ENCODE measurements at places on chromosomes 7 and 10. TPM values are rescaled to one million over a fixed set of nuclear protein-coding genes. Genes with fewer than 3 reads are reported as not detected.
A peak's percentile ranks its signal among the peaks of the same experiment; 100 is the strongest.

HTR7 gene
- 0.14 TPM for total RNA-seq

GRCh38 chr7:75630549-75630948 lies 108.2 kb downstream of the HIP1 start:
- no peak overlapping the region for H3K27ac ChIP-seq
- no peaks in the 10 kb centered on the region for H3K27me3 ChIP-seq
- no peak for DNase-seq

HPSE2 gene
- 0.14 TPM for total RNA-seq

ADCYAP1R1 gene
- total RNA-seq: not detected

- H3K4me1 ChIP-seq: peaks cover under 1% of the 10 kb centered on the region
- no peak for DNase-seq
- no peaks in the 10 kb centered on the region for H3K36me3 ChIP-seq
- H3K27me3 ChIP-seq: no peaks in the 10 kb centered on the region
Measured at GRCh38 chr7:141731476-141732149, 6.5 kb upstream of the SSBP1 start.

GRCh38 chr10:121516093-121516865 lies 82.0 kb downstream of the FGFR2 start:
- H3K4me1 ChIP-seq: no peaks in the 10 kb centered on the region
- H3K27me3 ChIP-seq: no peaks in the 10 kb centered on the region
- no peak overlapping the region for H3K4me3 ChIP-seq
- DNase-seq: no peak
- H3K36me3 ChIP-seq: no peaks in the 10 kb centered on the region
- no peak overlapping the region for H3K27ac ChIP-seq

GRCh38 chr7:7117935-7118586 lies 64.3 kb upstream of the C1GALT1 start:
- no peak overlapping the region for H3K4me3 ChIP-seq
- DNase-seq: no peak
- no peaks in the 10 kb centered on the region for H3K36me3 ChIP-seq
- H3K27ac ChIP-seq: no peak overlapping the region

DNA sequence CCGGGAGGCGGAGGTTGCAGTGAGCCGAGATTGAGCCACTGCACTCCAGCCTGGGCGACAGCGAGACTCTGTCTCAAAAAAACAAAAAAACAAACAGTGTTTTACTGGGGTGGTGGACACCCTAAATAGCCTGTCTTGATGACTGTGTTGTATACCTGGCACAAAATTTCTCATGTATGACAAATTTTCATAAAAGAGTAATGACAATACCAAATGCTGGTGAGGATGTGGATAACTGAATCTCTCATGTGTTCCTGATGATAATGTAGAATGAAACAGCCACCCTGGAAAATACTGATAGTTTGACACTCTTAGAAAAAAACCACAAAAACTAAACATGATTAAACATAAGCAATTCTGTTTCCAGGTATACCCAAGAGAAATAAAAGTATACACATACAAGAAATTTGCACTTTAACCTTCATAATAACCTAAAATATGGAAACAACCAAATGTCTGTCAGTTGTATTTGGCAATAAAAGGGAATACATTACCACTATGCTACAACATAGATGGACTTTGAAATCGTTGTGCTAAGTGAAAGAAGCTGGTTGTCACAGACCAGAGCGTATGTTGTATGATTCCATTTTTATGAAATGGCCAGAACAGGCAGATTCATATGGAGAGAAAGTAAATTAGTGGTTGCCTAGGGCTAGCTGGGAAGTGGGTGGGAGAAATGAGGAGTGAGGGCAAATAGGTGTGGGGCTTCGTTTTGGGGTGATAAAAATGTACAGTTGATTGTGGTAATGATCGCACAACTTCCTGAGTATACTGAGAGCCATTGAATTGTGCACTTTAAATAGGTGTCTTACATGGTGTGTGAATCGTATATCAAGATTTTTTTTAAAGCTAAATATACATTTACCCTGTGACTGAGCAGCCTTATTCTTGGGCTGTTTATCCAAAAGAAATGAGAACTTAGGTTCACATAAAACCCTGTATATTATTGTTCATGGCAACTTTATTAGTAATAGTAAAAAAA lies 12.5 kb downstream of the WDR37 start:
- DNase-seq: no peak
- H3K4me1 ChIP-seq: peaks cover 23% of the 10 kb centered on the region
- no peak overlapping the region for H3K4me3 ChIP-seq
- peaks cover 24% of the 10 kb centered on the region for H3K36me3 ChIP-seq
- no peaks in the 10 kb centered on the region for H3K27me3 ChIP-seq

FOXK1 gene
- total RNA-seq: 42.1 TPM

LDB1 gene
- 115 TPM for total RNA-seq

GRCh38 chr7:30866939-30867338 lies 44.7 kb upstream of the AQP1 start:
- no peak overlapping the region for H3K4me3 ChIP-seq
- H3K27ac ChIP-seq: no peak overlapping the region
- DNase-seq: no peak
- H3K4me1 ChIP-seq: no peaks in the 10 kb centered on the region

DTX2 gene
- total RNA-seq: 34.3 TPM

DNA sequence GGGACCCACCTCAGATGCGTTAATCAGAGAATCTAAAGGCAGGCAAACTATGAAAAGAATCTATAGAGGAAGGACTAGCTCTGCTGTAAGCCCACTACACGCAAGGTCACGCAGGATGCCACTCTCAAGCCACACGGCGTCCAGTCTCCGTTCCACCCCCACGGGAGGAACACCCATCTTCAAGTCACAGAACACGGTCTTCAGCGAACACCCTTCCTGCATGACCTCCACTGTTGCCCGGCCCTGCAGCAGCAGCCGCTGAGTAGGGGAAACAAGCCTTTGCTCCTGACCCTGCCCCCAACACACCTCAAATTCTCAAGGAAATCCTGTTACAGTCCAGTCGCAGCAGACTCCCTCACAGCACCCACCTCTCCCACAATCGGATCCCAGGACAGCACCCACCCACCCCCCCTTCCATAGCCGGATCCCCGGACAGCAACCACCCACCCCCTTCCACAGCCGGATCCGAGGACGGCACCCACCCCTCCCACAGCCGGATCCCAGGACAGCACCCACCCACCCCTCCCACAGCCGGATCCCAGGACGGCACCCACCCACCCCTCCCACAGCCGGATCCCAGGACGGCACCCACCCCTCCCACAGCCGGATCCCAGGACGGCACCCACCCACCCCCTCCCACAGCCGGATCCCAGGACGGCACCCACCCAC lies 133.7 kb downstream of the DIP2C start:
- no peak overlapping the region for H3K27ac ChIP-seq
- no peak for DNase-seq
- no peak overlapping the region for H3K4me3 ChIP-seq
- no peaks in the 10 kb centered on the region for H3K4me1 ChIP-seq
- no peaks in the 10 kb centered on the region for H3K36me3 ChIP-seq

GLI3 gene
- 1.3 TPM for total RNA-seq

- H3K4me3 ChIP-seq: no peak within 1 kb of the TSS
- H3K4me1 ChIP-seq: peaks cover 16% of the 10 kb centered on the region
- DNase-seq: no peak
- no peak within 1 kb of the TSS for H3K27ac ChIP-seq
Measured at GRCh38 chr10:73641328-73642060, at the start of gene MYOZ1. Gene MYOZ1, minus strand, starts transcription at chr10:73641474. Its CDS starts 1,457 bp downstream, at chr10:73640017.

- H3K4me1 ChIP-seq: peaks cover 21% of the 10 kb centered on the region
- H3K36me3 ChIP-seq: peaks cover 4% of the 10 kb centered on the region
- peaks cover 7% of the 10 kb centered on the region for H3K27me3 ChIP-seq
- no peak overlapping the region for H3K4me3 ChIP-seq
- H3K27ac ChIP-seq: no peak overlapping the region
- DNase-seq: no peak
Measured at GRCh38 chr7:24773646-24774045, 16.4 kb upstream of the GSDME start.

DNA sequence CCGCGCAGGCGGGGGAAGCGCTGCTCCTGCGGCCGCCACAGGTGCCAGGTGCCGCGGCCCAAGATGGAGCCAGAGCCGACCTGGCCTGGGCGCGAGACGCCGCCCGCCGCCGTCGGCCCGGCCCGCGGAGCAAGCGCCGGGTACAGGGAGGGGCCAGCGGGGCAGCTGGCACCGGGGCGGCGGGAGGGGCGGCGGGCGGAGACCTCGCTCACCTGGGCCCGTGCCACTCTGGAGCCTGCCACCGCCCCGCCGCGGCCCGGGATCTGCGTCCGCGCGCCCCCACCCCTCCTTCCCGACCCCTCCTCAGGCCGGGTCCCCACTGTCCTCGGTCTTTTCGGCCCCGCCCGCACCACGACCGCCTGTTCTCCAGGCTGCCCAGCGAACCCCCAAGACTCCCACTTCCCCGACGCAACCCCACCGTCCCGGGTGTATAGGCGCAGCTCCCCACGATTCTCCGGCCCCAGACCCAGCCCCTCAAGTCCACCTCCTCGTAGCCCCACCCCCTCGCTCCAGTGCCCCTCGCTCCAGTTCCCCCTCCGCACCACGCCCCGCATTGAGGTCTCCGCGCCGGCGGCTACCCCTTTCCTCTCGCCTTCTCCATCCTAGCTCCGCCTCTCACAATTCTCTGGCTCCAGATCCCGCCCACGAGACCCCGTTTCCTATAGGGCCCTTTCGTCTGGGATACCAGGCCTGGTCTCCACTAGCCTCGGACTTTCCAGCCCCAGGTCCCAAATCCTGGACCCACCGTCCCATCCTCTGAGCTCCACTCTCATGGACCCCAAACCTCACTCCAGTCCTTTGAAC lies at the start of gene GPRIN2:
GPRIN2 (minus strand) TSS at position 144 of the 804 bp plus-strand sequence. CDS start 5,922 bp downstream, outside the sequence.
- DNase-seq: no peak
- H3K4me1 ChIP-seq: peaks cover 3% of the 10 kb centered on the region
- peak within 1 kb of the TSS; percentile 61 for H3K4me3 ChIP-seq
- no peaks in the 10 kb centered on the region for H3K36me3 ChIP-seq

GRCh38 chr7:127973832-127974231 lies 57.4 kb downstream of the LRRC4 start:
- H3K4me3 ChIP-seq: no peak overlapping the region
- no peaks in the 10 kb centered on the region for H3K27me3 ChIP-seq
- no peaks in the 10 kb centered on the region for H3K4me1 ChIP-seq
- H3K27ac ChIP-seq: no peak overlapping the region

PIP4K2A gene
- total RNA-seq: 179 TPM

GSTO2 gene
- 1.4 TPM for total RNA-seq

KAZALD1 gene
- not detected for total RNA-seq

DNA sequence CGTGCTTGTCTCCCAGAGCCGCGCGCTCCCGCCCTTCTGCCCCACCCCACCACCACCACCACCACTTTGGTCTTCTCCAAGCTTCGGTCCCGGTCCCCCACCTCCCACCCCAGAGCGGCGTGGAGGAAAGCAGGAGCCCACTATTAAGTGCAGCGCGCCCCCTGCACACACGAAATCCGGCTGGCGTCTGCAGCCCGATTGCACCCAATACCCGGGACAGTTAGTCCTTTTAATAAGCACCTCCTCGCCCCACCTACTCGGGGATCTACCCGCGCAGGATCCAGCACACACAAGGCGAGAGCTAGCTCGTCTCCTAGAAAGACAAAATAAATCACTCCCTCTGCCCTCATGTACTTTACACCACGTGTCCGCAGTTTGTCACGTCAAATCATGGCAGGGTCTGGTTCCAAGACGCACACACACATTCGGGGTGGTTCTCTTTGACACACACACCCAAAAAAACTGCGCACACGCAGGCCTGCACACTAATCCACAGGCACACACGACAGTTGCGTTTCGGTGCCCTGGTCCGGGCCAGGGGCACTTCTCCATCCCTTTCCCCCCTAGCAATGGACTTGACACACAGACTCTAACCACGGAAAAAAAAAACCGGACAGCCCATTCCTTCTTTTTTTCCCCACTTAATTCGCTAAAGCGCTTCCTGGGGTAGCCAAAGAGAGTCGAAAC lies 1.6 kb downstream of the SFMBT2 start:
- peak overlapping the region; percentile 95 for H3K27ac ChIP-seq
- peak overlapping the region; percentile 98 for H3K4me3 ChIP-seq
- peaks cover 43% of the 10 kb centered on the region for H3K4me1 ChIP-seq
- peak; percentile 64 for DNase-seq

SPDYE16 gene
- total RNA-seq: 0.22 TPM

- H3K36me3 ChIP-seq: peaks cover 50% of the 10 kb centered on the region
- DNase-seq: no peak
- H3K27ac ChIP-seq: peak overlapping the region; percentile 93
Measured at GRCh38 chr7:7257899-7258692, 75.8 kb downstream of the C1GALT1 start.
